ENCODE measurements at places on chromosomes 5 and 9.
A peak's percentile ranks its signal among the peaks of the same experiment; 100 is the strongest.

GRCh38 chr5:38926121-38926520, 80.3 kb downstream of the OSMR start:
- no peak for DNase-seq

DNA sequence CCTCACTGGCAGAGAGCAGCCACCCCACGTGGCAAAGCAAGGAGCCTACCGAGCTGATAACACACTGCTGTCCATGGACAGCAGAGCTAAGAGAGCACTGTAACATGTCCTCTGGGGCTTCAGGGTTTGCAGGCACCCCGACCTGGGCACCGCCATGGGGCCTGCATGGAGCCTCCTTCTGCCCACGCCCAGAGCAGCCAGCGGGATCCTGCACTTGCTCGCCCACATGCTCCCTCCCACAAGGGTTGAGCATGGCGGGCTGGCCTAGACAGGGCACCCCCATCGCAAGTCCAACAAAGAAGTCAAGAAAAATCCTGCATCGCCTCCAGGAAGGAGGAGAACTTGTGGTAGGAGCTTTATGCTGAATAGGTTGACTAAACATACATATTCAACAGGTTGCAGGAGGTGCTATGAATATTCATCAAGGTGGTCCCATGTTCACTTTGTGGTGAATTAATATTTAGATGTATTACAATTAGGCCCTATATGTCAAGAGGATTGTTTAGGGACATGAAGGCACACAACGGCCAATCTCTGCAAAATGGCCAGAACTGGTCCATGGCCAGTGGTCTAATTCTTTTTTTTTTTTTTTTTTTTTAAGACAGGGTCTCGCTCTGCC, 3.8 kb upstream of the MIGA2 start:
- DNase-seq: no peak

DNA sequence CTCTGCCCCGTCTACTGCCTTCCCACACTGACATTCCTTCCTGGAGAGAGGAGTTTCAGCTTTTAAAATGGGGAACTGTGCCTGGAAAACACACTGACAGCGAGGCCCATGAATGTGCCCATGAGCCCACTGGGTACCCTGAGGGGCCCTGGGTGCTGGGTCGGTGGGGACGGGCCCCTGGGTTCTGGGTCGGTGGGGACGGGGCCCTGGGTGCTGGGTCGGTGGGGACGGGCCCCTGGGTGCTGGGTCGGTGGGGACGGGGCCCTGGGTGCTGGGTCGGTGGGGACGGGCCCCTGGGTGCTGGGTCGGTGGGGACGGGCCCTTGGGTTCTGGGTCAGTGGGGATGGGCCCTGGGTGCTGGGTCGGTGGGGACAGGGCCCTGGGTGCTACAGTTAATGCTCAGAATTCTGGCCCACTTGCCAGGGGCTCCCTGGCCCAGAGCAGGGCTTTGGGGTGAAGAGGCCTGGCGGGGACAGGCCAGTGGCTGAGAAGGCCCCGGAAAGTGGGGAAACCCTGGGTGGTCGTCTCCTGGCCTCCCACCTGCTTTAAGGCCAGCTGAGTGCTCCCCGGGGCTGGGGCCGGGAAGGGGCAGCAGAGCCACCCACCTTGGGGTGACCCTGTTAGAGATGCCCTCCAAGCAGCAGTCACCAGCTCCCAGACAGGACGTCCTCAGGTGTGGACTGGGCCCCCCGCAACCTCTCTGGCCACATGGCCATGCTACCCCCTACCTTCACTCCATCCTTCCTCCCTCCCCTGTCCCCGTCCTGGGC, 2.5 kb downstream of the GPSM1 start:
- no peak for DNase-seq

DNA sequence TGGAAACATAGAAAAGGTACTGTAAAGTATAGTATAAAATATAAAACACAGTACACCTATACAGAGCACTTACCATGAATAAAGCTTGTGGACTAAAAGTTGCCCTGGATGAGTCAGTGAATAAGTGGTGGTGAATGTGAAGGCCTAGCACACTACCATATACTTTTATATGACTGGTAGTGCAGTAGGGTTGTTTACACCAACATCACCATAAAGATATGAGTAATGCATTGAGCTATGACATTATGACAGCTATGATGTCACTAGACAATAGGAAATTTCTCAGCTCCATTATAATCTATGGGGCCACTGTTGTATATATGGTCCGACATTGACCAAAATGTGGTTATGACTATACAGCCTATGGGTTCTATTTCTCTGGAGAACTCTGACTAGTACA, 291.8 kb upstream of the ACTBL2 start:
- DNase-seq: no peak

- DNase-seq: no peak
Measured at GRCh38 chr5:151030379-151030778, 10.0 kb downstream of the GPX3 start.

DNA sequence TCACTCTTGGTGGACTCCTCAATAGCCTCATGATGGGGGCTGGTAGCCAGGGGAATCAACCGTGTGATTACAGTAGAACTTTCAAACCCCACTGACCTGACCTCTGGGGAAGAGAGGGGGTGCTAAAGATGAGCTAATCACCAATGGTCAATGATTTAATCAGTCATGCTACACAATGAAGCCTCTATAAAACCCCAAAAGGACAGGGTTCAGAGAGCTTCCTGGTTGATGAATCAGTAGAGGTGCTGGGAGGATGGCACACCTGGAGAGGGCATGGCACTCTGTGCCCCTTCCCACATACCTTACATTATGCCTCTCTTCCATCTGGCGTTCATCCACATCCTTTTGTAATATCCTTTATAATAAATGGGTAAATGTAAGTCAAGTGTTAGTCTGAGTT, 8.9 kb upstream of the SH3TC2 start:
- DNase-seq: no peak

GRCh38 chr5:97726106-97726505, 543.1 kb upstream of the RIOK2 start:
- DNase-seq: no peak

- no peak for DNase-seq
Measured at GRCh38 chr5:75439276-75439675, 72.2 kb downstream of the CERT1 start.

GRCh38 chr9:35563791-35564197, 41.3 kb upstream of the TESK1 start:
- DNase-seq: no peak

DNA sequence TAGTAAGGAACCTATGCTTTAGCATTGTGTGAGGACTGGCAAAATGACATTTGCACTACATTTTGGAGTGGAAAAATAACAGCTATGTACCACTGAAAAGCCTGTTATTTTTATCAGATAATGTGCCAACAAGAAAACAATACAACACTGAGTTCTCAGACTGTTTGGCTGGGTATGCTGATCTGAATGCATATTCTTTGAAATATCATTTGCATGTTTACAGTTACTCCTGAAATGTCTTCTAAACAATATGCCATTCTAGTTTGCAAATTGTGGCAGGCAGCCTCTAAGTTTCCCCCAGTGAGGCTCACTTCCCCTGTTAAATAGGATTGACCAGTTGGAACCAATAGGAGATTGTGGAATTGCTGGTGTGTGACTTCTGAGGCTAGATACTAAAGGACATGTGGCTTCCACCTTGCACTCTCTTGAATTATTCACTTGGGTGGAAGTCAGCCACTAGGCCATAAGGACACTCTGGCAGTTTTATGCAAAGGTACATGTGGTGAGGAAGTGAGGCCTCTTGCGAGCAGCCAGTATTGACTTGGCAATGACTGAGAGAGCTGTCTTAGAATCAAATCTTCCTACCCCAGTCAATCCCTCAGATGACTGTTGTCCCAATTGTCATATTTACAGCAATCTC, 250.4 kb upstream of the PCSK5 start:
- no peak for DNase-seq

- DNase-seq: no peak
Measured at GRCh38 chr9:135357863-135358551, 121.6 kb upstream of the PPP1R26 start.

GRCh38 chr5:139446956-139447779, 7.8 kb upstream of the DNAJC18 start:
- no peak for DNase-seq

DNA sequence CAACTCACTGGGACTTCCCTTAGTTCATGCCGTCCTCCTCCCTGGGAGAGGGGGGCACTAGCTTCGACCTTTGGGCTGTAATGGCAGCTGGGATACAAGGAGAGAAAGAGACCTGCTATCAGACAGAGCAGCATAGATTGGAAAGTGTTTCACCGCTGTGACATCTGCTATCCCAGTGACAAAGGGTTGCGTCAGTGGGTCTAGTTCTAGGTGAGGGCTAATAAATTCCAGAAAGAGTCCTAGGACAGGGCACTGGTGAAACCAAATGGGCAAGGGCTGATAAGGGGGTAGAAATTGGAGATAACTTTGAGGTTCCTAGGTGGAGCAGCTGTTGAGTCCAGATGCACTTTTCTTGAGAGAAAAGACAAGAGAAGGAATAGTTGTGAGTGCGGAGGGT, 62.5 kb downstream of the RASGRF2 start:
- no peak for DNase-seq

- DNase-seq: peak; percentile 30
Measured at GRCh38 chr5:39570403-39571027, 145.7 kb upstream of the DAB2 start.

GRCh38 chr5:170628028-170628427, 124.2 kb downstream of the KCNIP1 start:
- DNase-seq: no peak

DNA sequence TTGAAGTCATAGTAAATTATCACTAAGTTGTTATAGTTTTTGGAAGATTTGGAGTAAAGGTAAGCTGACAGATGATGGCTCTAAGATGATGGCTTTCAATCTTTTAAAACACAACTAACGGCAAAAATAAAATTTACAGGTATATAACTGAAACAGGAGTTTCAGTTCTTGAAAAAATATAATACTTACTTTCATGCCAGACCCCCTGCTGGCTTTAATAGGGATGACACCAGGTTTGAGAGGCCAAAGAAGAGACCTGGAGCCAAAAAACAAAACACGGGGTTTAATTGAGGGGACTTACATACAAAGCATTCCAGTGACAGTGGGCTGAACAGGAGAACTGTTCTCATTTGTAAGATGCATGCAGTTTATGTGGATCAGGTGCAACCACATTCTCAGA, 301.7 kb upstream of the PCSK5 start:
- no peak for DNase-seq

GRCh38 chr5:122073018-122073417, 5.0 kb downstream of the LOX start:
- DNase-seq: no peak
